Activated CD8-positive, alpha-beta memory T cell treated with anti-CD3 and anti-CD28 coated beads for 1 hour (primary cell): ENCODE measurements at places on chromosomes 5 and 9.

DNA sequence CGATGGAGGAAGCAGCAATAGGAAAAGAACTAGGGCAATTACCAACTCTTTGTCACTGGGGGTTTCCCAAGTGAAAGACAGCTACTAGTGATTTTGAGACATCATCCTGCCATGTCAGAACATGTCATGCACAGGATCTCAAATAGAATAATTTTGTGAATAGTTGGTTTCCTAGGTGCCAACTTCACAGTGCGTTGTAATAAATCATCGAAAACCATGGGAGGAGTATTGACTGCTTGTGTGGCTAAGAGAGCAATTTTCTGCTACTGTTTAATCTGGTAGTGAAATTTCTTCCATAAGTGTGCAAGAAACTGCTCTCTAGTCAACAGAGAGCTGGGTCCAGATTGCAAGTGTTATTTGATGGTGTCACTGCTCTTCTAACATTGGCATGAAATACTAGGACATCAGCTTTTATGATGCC lies 168.6 kb downstream of the NNT start:
- DNase-seq = no peak

DNA sequence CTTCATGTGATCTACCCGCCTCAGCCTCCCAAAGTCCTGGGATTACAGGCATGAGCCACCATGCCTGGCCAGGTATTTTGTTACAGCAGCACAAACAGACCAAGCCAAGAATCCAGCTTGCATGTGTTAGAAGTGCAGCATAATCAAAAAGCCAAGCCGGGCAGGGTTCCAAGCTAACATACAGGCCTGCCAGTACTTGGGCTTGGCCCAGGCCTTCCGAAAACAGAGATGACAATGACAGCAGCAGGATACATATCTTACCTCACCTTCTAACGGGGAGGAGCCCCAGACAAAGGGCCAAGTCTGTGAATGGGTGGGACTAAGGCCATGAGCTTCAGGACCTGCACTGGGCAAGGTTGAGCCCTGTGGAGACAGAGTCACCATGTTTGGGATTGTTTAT lies 91.4 kb upstream of the ZNF462 start:
- no peak for DNase-seq

DNA sequence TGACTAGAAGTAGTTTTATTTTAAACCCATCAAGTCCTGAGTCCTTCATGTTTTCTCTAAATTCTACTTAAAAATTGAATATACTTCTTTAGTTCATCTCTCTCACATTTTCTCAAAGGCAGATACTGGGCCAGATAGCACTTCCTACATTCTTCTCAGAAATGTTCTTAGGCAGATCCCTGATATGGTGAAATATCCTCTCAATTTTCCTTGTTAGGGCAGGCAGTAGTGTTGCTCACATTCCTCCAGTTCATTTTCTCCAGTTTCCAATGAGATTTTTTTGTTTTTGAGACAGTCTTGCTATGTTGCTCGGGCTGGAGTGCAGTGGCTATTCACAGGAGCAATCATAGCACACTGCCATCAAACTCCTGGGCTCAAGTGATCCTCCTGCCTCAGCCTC lies 5.7 kb downstream of the GCNT1 start:
- DNase-seq = no peak

GRCh38 chr5:172243302-172243701 lies 40.3 kb downstream of the UBTD2 start:
- DNase-seq = no peak

- no peak for DNase-seq
Observed at GRCh38 chr5:30747412-30747811, 446.1 kb upstream of the CDH6 start.

DNA sequence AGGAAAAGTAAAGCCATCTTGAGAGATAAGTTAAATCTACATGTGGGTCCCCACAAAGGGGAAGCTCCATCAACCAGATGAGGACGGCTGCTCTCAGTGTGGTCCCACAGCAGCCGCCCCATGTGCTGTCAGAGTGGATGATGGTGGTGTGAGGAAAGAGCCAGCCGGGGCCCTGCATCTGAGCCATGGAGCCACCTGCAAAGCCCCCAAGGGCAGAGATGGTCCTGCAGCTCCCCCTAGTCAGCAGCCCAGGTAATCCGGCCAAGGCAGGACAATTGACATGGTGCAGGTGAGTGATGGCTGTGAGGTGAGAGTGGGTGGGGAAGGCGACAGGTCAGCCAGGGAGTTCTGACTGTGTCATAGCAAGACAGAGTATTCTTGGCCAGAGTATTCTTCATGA lies 458.8 kb downstream of the ICE1 start:
- no peak for DNase-seq

GRCh38 chr5:166898166-166898565 lies 1393.3 kb upstream of the WWC1 start:
- DNase-seq = no peak

GRCh38 chr5:168123631-168124528 lies 167.6 kb upstream of the WWC1 start:
- DNase-seq = no peak

- DNase-seq = no peak
Observed at GRCh38 chr5:83745816-83746215, 25.2 kb upstream of the HAPLN1 start.

GRCh38 chr5:121273833-121274433 lies 577.7 kb upstream of the FTMT start:
- DNase-seq = no peak

- no peak for DNase-seq
Observed at GRCh38 chr5:13249854-13250253, 694.6 kb downstream of the DNAH5 start.

- DNase-seq = no peak
Observed at GRCh38 chr5:133564921-133565565, 47.3 kb downstream of the FSTL4 start.

GRCh38 chr9:89413963-89414638 lies 83.8 kb downstream of the SEMA4D start:
- DNase-seq = no peak

DNA sequence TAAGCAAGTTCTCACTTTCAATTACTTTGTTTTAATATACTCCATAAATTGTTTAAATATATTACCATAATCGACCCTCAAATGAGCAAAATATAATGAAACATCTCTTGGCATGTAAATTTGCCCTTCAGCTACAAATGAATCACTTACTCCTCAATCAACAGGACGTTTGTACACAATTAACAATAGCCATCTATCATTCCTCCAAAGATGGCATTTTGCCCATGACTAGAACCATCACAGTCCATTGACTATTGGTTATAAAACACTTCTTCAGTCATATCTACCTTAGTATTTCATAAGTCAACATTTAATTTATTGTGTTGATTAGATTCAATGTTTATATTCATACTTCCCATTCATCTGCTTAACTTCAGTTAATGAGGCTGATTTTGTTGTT lies 127.2 kb downstream of the CTNND2 start:
- no peak for DNase-seq

- DNase-seq = no peak
Observed at GRCh38 chr5:179307931-179308471, 37.3 kb downstream of the ADAMTS2 start.

- DNase-seq = no peak
Observed at GRCh38 chr9:12814877-12815237, 40.0 kb downstream of the LURAP1L start.

- no peak for DNase-seq
Observed at GRCh38 chr5:5481206-5481605, 58.7 kb downstream of the ICE1 start.

GRCh38 chr5:151264113-151264512 lies 11.1 kb downstream of the GM2A start:
- DNase-seq = no peak

DNA sequence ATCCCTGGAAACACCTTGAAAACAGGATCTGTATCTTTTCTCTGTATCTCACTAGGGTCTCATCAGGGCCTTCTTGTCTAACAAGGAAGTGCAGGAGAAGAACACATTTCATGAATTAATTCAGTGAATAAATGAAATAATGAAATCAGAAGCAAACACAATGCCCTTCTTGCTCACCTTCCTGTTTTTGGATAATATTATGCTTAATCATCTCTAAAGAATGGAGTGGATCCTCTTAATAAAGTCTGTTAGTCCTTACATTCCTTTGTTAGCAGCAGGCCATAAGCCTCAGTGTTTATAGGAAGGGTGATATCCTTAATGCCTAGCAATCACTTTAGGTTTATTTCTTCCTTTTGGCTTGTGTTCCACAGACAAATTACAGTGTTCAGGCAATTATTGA lies 837.1 kb upstream of the SEMA6A start:
- no peak for DNase-seq

DNA sequence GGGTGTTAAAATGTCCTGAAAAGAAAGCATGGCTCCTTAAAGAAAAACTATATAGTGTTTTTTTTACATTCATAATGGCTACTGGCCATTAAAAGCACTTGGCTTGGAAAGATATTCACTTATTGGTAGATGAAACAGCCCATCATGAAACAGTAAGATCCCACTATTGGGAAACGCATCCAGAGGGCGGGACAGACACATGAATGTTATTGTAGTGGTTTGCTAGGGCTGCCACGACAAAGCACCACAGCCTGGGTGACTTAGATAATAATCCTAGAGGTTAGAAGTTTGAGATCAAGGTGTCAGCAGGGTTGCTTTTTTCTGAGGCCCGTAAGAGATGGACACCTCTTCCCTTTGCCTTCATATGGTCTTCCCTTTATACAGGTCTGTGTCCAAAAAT lies 139.4 kb upstream of the ANKH start:
- no peak for DNase-seq

GRCh38 chr5:64685866-64686265 lies 4.4 kb upstream of the SHISAL2B start:
- DNase-seq = no peak

DNA sequence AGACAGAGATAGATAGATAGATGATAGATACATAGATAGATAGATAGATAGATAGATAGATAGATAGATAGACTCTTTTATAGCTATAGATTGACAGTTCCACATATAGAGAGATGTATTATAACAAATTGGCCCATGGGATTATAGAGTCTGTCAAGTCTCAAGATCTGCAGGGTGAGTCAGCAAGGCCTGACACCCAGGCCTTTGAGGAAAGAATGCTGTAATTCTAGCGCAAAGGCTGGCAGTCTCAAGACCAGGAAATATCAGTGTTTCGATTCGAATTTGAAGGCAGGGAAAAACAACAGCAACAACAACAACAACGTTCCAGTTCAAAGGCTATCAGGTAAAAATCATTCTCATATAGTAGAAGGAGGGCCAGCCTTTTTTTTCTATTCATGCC lies 339.2 kb upstream of the CDH9 start:
- no peak for DNase-seq
